Astrocyte (in vitro differentiated cells and primary cell): ENCODE measurements at places on chromosomes 7 and 10. TPM values are rescaled to one million over a fixed set of nuclear protein-coding genes. Genes with fewer than 3 reads are reported as not detected.

Gene GRM3
- total RNA-seq: not detected in 2 replicates

Gene HEPACAM2
- total RNA-seq: not detected in 2 replicates

Gene SYNPO2L
- 1.0 and 1.2 TPM in 2 replicates for total RNA-seq

Gene HOXA5
- not detected in 2 replicates for total RNA-seq

Gene NPY4R2
- total RNA-seq: not detected in 2 replicates

Gene AVPI1
- 5.0 and 5.6 TPM in 2 replicates for total RNA-seq

Gene UPK3B
- total RNA-seq: 0.64 TPM in 1 of 2 replicates, not detected in the other

Gene SYPL1
- 58.8 and 59.7 TPM in 2 replicates for total RNA-seq

Gene GHITM
- 128 and 143 TPM in 2 replicates for total RNA-seq

Gene FGFR2
- 10.6 and 11.8 TPM in 2 replicates for total RNA-seq

Gene COL13A1
- 0.65 and 0.86 TPM in 2 replicates for total RNA-seq

Gene VPS37D
- total RNA-seq: 2.9 and 3.6 TPM in 2 replicates

GRCh38 chr10:128549101-128549608 lies 422.9 kb upstream of the MKI67 start:
- DNase-seq: no peak

- peak; percentile 80 for DNase-seq
Observed at GRCh38 chr10:7199152-7199760, 211.6 kb downstream of the SFMBT2 start.

DNA sequence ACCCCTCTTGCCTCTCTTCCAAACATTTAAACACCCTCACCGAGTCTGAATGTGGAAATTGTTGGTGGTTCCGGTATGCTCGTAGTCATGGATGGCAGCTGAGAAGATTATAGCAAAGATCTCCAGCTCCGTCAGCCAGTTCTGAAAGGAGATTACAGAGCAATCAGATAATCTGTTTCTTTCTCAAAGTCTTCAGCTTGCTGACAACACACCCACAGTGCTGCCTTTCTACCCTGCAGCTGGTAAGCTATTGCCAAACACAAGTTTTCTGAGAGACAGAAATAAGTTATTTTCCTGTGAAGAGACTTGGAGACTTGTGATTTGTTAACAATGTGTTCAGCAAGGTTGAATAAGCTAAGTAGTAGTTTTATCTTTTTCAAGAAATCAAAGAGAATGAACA lies 163.6 kb downstream of the PPP1R17 start:
- no peak for DNase-seq

- DNase-seq: no peak
Observed at GRCh38 chr10:95026461-95026860, 42.8 kb downstream of the CYP2C8 start.

- DNase-seq: no peak
Observed at GRCh38 chr7:47738563-47739166, 156.8 kb upstream of the TNS3 start.

DNA sequence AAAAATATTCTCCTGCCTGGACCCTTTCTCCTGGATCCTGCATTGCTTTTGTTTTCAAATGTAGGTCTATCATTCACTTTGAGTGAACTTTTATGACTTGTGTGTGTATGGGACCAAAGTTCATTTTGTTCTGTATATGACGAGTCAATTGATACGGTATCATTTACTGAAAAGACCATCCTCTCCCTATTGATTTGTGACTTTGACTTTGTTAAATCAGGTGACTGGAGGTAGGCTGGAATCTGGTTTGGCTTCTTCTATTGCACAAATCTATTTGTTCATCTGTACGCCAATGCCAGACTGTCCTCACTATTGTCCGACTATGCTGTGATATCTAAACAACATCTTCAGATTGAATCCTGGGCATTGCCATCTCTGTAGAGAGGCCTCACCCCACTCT lies 5.3 kb upstream of the ARMS2 start:
- no peak for DNase-seq

- DNase-seq: peak; percentile 3
Observed at GRCh38 chr7:1290026-1290678, 57.5 kb downstream of the UNCX start.

GRCh38 chr10:132413226-132414205 lies 16.5 kb downstream of the PWWP2B start:
- no peak for DNase-seq

- DNase-seq: no peak
Observed at GRCh38 chr7:33251301-33251700, 121.9 kb downstream of the BBS9 start.

- DNase-seq: no peak
Observed at GRCh38 chr7:14937581-14937980, 35.0 kb upstream of the DGKB start.

DNA sequence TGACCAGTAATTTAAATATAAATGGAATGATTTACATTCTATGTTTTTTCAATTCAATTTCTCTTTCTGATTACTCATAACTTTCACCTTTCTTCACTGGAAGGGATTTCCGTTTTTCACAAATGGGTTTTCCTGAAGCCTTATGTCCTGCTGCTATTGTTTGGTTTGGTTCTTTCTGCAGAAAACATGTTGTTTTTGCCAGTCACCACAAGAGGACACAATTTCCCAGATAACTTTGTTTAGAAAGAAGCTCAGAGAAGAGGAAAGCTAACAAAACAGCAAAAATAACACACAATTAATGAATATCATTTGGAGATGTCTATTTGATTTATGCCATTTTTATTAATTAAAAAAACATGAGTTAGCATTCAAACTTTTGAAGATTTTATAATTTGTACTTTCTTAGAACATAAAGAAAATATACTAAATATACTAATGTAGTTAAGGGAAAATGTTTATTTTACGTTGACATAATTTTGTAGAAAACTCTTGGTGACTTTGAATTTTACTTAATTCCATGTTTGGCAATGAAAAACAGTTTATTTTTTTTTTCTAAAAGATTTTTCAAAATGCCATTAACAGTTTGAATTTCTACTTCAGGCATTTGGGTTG lies 4.6 kb upstream of the TWIST1 start:
- DNase-seq: no peak

- DNase-seq: no peak
Observed at GRCh38 chr7:100929808-100930174, 19.5 kb upstream of the MUC3A start.

DNA sequence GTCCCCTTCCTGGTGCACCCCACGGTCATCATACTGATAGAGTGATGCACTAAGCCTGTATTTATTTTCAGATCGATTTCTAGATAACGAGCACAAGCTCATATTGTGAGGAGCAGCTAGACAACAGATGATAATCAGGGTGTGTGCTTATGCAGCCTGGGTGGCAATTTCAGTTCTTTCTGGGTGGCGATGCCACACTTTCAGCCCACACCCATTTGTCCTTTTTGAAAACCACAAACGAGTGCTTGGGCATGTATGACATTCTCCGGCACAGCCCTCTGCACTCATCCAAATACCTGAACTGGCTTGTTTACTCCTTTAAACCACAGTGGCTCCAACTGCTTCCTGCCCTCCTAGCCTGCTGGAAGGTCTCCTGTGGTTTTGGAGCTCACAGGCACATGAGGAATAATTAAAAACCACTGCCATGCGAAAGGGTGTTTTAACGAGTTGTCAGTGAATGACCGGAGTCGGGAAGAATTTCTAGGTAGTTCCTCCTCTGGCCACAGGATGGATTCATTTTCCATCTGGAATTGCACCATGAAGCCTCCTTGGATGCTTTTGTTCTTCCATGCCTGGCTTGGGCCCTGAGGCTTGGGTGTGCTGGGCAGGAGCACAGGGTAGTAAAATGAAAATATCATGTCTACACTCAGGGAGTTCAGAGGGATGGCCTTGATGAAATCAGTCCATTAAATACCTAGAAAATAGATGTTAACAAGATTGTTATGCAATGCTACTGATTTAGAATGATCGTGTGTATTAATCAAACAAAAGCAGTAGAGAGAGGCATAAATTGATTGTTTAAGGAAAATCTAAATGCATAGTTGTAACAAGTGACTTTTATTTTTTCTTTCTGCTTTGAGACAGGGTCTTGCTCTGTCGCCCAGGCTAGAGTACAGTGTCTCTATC lies 52.4 kb upstream of the ITGB1 start:
- peak; percentile 95 for DNase-seq

DNA sequence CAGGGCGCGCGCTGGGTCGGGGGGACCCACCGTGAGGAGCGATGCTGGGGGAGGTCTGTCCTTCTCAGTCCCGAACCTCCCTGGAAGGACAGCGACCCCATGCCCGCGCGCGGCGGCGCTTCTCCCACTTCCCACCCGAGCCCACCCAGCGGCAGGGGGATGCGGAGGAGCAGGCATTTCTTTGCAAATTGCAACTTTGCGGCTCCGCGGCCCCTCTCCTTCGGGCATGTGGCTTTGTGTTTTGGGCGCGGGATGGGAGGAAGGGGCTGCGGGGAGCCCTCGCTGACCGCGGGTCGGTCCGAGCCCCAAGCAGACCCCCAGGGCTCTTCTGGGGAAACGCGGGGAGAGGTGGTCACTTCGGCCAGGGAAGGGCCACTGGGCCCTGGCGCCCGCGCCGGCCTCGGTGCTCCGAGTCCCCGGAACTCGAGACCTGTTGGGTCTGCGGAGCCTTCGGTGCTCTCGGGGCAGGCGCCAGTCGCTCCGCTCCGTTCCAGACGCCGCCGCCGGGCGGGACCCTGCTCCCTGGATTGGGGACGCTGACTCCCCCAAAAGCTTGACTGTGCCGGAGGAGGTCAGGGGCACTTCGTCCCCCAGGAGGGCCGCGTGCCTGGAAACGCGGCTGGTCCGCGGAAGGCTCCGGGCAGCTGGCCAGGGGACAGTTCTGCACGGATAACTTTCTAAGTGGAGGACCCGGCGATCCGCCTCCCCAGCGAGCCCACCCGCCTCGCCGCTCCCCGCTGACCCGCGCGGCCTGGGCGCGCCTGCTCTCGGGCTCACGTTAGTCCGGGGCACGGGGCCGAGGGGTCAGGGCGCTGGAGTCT lies 164.2 kb upstream of the DPP6 start:
- no peak for DNase-seq

GRCh38 chr7:134709197-134709596 lies 62.5 kb downstream of the BPGM start:
- DNase-seq: no peak

GRCh38 chr10:33965795-33966581 lies 631.5 kb upstream of the NRP1 start:
- DNase-seq: no peak

- DNase-seq: no peak
Observed at GRCh38 chr10:46555366-46555712, 1.1 kb downstream of the GPRIN2 start.

GRCh38 chr7:36265680-36266079 lies 112.6 kb downstream of the EEPD1 start:
- no peak for DNase-seq

GRCh38 chr10:52563360-52563759 lies 209.2 kb downstream of the MBL2 start:
- DNase-seq: no peak

GRCh38 chr10:86017841-86018734 lies 348.5 kb downstream of the GRID1 start:
- DNase-seq: no peak
